Thoracic aorta endothelial cell (primary cell): ENCODE measurements at places on chromosomes 2 and 18. TPM values are rescaled to one million over a fixed set of nuclear protein-coding genes. Genes with fewer than 3 reads are reported as not detected.

The DSC3 gene
- under 0.01 and 0.22 TPM in 2 replicates for total RNA-seq

The LTBP1 gene
- 9.5 and 72.7 TPM in 2 replicates for total RNA-seq

The ABCG8 gene
- not detected in 2 replicates for total RNA-seq

The PLGLB2 gene
- total RNA-seq, result 1.5 and 2.7 TPM in 2 replicates

The SEH1L gene
- 59.2 and 63.2 TPM in 2 replicates for total RNA-seq

The ERMN gene
- not detected in 2 replicates for total RNA-seq

The TGOLN2 gene
- 156 and 171 TPM in 2 replicates for total RNA-seq

The EVX2 gene
- total RNA-seq, result not detected in 2 replicates

The UGT1A5 gene
- not detected in 2 replicates for total RNA-seq

The RTP5 gene
- not detected in 2 replicates for total RNA-seq

The CYS1 gene
- 0.07 TPM in 1 of 2 replicates, not detected in the other for total RNA-seq

The CXCR4 gene
- 93.5 and 126 TPM in 2 replicates for total RNA-seq

The CABYR gene
- 4.1 and 5.5 TPM in 2 replicates for total RNA-seq

The RAB17 gene
- 2.9 and 5.5 TPM in 2 replicates for total RNA-seq
